Fibroblast of gingiva (primary cell): ENCODE measurements at places on chromosomes 1 and 21.

DNA sequence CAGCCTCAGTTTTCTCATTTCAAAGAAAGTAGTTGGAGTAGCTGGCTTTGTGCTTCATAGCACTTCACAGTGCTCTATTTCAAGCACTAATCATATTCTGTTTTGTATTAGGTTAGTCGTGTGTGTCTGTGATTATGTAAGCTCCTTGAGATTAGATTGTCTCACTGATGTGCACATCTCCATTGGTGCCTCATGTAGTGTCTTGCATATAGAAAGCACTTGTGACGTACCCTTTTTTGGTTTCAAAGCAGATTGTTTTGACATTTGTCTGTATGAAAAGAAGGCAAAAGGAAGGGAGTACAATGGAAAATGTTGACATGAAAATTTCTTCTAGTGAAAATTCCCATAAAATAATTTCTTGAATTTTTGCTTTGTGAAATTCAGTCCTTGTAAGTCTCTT, 13.9 kb downstream of the BTBD8 start:
- DNase-seq: no peak

GRCh38 chr1:13494712-13495111, 19.1 kb downstream of the LRRC38 start:
- DNase-seq: no peak

DNA sequence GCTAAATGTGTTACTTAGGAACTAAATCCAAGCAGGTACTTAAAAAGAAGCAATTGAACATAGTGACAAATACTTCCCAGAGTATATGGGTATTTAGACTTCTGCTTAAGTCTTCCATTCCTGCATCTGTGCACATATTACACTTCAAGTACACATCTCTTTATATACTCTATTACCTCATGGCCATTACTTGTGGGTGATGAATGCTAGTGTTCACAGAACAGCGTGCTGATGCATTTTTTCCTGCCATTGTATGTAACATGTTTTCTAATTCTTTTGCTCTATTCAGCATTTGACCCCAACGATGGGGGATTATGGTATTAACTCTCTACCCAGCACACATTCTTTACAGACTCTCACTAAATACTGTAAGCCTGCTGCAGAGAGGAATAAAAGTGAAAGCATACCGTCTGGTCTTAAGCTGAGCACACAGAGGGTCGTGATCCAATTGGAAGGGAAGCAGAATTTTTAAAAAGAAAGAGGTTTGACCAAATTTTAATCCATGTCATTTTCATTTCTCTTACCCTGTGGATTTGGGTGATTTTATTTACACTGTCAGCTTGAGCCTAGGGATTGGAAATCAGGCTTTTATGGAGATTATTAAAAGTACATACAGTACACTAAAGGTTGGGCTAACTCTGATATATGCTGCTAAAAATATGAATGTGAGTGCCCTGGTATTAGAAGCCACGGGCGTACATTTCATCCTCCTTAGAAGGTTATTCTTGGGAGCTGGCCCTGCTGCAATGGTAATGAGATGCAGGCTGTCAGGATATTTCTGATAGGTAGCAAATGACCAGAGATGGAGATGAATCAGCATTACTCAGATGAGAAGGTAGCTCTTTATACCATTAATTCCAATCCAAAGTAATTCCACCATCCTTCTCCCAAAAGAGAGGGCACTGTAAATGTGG, 95.5 kb upstream of the PROX1 start:
- DNase-seq: no peak

DNA sequence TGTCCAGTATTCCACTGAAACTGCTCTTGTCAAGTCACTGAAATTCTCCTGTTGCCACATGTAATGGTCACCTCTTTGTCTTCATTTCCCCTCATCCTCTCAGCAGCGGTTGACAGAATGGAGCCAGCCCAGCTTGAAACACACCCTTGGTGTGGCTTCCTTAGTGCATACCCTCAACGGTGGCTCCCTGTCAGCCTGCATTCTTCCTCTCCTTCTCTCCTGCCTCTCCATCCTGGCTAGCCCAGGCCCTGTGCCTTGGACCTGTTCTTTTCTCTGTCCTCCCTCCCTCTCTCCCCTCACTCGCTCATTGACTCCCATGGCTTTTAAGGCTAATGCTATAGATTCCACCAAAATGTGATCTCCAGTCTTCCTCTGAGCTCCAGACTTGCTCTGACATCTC, 3.7 kb downstream of the FCMR start:
- DNase-seq: no peak

GRCh38 chr1:46646331-46646730, 21.8 kb downstream of the ATPAF1 start:
- DNase-seq: no peak

DNA sequence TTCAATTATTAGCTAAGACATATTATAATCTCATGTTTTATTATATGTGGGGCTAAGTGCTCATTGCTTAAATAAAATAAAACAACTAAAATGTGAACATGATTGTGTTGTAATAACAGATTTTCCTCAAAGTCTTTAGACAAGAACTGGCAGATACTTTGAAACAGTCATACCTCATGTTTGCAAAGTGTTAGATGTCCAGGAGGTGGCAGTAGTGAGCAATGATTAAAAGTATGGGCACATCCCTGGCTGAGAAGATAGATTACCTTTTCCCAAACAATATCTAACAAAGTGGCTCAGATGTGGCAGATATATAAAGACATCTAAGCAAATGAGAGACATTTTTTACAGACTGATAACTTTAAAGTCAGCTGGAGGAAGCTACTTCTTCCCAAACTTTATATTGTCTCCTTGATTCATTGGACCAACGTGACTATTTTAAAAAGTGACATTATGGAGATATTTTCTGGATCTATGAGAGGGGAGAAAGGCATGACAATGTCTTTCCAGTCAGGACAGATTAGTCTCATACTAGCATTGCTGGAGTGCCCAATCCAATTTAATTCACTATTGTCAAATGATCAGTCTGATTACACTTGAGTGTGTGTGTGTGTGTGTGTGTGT, 269.8 kb downstream of the S1PR1 start:
- peak; percentile 30 for DNase-seq

GRCh38 chr1:221839782-221840395, 98.0 kb upstream of the DUSP10 start:
- peak; percentile 91 for DNase-seq

DNA sequence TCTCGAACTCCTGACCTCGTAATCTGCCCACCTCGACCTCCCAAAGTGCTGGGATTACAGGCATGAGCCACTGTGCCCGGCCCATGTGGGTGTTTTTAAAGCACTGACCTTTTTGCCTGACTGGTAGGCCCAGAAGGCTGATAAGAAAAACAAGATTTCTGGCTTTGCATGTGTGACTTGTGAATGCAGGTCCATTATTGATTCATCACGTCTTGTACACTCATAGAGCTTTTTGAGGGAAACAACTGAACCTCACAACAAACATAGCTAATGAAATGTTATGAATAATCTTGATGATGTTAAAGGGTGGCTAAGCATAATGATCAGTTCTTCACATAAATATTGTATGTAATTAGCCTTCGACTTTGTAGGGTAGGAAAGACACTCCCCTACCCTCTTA, 140.9 kb upstream of the UBE2U start:
- no peak for DNase-seq

DNA sequence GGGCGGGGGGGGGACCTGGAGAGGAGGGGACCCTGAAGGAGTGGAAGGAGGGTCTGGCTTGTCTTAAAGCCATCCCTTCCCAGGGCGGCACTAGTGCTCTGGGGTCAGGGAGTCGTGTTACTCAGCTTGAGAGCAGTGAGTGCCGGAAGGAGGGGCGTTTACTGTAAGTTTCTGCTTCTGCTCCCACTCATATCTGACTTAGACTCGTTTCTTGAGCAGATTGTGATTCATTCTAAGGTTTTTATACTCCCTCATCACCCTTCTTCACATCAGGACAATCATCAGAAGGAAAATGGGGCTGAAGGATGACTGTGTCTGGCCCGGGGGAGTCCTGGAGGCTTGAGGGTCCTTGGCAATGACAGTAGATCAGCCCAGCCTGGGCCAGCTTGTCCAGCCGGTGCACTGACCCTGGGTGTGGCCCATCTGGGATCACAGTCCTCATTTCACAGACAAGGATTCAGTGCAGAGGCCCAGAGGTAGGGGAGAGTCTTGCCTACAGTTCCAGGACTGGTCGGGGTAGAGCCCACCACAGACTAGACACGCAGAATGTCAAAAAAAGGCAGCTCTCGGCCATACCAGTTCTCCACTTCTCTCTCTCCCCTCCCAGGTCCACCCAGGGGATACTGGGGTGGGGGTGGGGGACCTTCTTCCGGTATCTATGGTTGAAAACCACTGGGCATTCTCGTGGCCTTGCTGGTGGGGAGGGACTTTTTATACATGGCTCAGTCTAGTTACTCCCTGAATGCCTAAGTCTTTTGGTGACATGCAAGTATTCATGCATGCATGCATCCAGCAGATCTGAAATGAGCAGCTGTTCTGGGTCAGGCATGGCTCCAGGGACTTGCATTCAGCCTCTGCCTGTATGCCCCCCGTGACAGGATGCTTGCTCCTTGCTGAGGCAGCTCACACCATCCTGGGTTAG, 5.1 kb downstream of the TNFRSF8 start:
- DNase-seq: no peak

GRCh38 chr1:51472359-51472758, 46.7 kb downstream of the EPS15 start:
- no peak for DNase-seq

GRCh38 chr1:111720977-111721786, 18.0 kb downstream of the INKA2 start:
- no peak for DNase-seq

DNA sequence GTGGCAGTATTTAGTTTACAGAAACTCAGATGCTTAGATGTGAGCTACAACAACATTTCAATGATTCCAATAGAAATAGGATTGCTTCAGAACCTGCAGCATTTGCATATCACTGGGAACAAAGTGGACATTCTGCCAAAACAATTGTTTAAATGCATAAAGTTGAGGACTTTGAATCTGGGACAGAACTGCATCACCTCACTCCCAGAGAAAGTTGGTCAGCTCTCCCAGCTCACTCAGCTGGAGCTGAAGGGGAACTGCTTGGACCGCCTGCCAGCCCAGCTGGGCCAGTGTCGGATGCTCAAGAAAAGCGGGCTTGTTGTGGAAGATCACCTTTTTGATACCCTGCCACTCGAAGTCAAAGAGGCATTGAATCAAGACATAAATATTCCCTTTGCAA, 59.7 kb upstream of the ZNF326 start:
- DNase-seq: no peak

DNA sequence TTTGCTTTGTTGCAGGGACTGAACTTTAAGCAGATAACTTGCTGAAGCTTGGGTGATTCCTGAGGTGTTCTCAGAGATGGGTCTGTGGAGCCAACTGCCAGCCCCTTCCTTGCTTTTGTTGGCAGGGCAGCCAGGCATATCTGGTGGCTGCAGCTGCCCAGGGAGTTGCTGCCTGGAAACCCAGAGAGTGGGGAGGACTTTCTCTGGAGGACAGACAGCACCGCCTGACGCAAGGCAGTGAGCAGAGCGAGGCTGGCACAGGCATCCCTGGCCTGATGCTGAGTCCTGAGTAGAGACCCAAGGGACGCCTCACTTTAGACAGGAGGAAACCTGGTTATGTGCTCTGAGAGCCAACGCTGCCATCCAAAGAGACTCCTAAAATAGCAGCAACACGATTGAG, 9.8 kb upstream of the OLFML2B start:
- DNase-seq: peak; percentile 32

GRCh38 chr1:43639976-43640794, 9.8 kb upstream of the KDM4A start:
- DNase-seq: no peak
